ENCODE measurements at places on chromosomes 12 and 14.

- H3K36me3 ChIP-seq, result no peaks in the 10 kb centered on the region
- H3K27ac ChIP-seq, result no peak overlapping the region
- DNase-seq, result peak; percentile 15
- H3K4me3 ChIP-seq, result no peak overlapping the region
- no peaks in the 10 kb centered on the region for H3K27me3 ChIP-seq
Measured at GRCh38 chr12:11813438-11813813, 164.0 kb downstream of the ETV6 start.

- H3K27me3 ChIP-seq, result no peaks in the 10 kb centered on the region
- no peak overlapping the region for H3K4me3 ChIP-seq
- DNase-seq, result peak; percentile 20
- H3K4me1 ChIP-seq, result no peaks in the 10 kb centered on the region
- H3K36me3 ChIP-seq, result no peaks in the 10 kb centered on the region
- H3K27ac ChIP-seq, result no peak overlapping the region
Measured at GRCh38 chr14:44163946-44164345, 343.1 kb downstream of the FSCB start.

DNA sequence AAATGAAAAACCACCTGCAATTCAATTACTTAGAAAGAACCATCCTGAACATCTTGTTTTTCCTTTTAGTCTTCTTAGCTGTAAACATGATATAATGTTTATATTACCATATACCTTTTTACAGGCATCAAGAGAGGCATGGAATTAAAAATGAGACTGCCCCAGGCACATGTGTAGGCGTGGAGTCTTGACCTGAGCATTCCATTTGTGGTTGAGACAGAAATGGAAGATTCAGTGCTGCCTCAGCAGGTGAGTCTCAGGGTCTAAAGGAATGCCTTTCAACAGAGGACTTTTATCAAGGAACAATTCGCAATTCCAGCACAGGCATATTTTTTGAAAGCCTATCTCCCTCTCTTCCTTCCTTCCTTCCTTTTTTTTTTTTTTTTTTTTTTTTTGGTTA, 8.0 kb upstream of the NANOGNB start:
- no peaks in the 10 kb centered on the region for H3K4me1 ChIP-seq
- DNase-seq, result no peak
- H3K27me3 ChIP-seq, result no peaks in the 10 kb centered on the region
- no peak overlapping the region for H3K4me3 ChIP-seq
- no peak overlapping the region for H3K27ac ChIP-seq
- H3K36me3 ChIP-seq, result no peaks in the 10 kb centered on the region

GRCh38 chr12:12376646-12377448, 20.0 kb downstream of the BORCS5 start:
- no peak overlapping the region for H3K27ac ChIP-seq
- no peaks in the 10 kb centered on the region for H3K36me3 ChIP-seq
- H3K4me1 ChIP-seq, result peaks cover 3% of the 10 kb centered on the region
- peak; percentile 90 for DNase-seq
- no peaks in the 10 kb centered on the region for H3K27me3 ChIP-seq
- no peak overlapping the region for H3K4me3 ChIP-seq

DNA sequence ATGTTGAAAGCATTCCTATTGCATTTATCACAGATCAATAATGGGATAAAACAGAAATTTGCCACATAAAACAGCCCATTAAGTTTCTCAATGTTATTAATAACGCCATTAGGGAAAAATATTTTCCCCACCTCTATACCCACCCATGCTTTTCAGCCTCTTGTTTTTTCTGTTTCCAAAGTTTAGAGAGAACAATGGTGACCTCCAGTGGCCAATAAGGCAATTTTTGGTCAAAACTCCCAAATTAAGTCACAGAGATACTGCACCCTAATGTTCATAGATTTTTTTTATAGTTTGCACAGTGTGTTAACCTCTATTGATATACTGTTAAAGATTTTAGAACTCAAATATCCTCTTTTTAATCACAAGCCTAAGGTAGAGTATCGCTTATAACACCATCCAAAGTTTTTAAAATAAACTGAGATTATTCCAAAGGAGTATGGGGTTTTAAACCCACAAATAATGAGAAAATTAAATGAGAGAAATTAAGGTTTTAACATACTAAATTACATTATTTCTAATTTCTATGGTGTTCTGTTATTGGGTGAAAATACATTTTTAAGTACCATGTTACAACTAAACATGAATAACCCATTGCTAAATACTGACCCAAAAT, 184.7 kb upstream of the DCN start:
- no peaks in the 10 kb centered on the region for H3K4me1 ChIP-seq
- peak; percentile 46 for DNase-seq
- no peaks in the 10 kb centered on the region for H3K27me3 ChIP-seq
- no peaks in the 10 kb centered on the region for H3K36me3 ChIP-seq
- H3K4me3 ChIP-seq, result no peak overlapping the region

- H3K4me3 ChIP-seq, result no peak overlapping the region
- H3K27me3 ChIP-seq, result no peaks in the 10 kb centered on the region
- H3K27ac ChIP-seq, result no peak overlapping the region
- no peaks in the 10 kb centered on the region for H3K4me1 ChIP-seq
- DNase-seq, result no peak
Measured at GRCh38 chr14:79786522-79786921, 424.8 kb downstream of the DIO2 start.

DNA sequence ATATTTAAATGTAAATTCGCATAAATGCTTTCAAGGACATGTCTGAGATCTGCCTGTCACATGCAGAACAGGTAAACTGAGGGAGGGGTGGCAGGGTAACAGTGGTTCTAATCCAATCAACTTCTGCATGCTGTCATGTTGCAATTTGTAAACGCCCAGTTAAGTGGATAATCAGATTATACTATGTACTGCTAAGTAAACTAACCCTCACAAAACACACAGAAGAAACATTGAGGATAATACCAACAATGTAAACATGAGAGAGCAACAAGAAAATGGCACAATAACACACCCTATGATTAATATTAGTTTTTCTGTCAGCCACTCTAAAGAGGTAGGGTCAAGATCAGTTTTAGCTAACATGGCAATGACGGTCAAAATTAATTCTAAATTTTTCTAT, 123.7 kb downstream of the KIF21A start:
- no peaks in the 10 kb centered on the region for H3K4me1 ChIP-seq
- no peaks in the 10 kb centered on the region for H3K27me3 ChIP-seq
- no peak overlapping the region for H3K27ac ChIP-seq
- H3K36me3 ChIP-seq, result no peaks in the 10 kb centered on the region

- H3K36me3 ChIP-seq, result no peaks in the 10 kb centered on the region
- no peak overlapping the region for H3K4me3 ChIP-seq
- peaks cover 7% of the 10 kb centered on the region for H3K4me1 ChIP-seq
- H3K27ac ChIP-seq, result no peak overlapping the region
- no peaks in the 10 kb centered on the region for H3K27me3 ChIP-seq
Measured at GRCh38 chr14:49951691-49952345, 58.9 kb downstream of the ARF6 start.

DNA sequence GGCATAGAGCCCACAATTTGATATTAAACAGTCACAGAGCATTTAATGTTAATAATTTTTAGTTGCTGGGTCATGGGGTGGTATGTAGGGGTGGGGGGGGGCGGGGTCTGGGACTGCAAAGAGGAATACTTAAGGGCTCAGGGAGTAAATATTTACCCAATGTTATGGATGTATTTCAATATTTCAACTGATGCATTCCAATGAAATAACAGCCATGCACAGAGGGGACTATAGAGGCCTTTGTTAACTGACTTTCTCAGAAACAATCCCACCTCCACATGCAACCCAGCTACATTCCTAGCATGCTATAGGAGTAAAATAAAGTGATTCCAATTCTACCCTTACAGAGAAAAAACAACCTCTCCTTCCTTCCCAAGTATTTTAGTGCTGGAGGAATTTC, 7.9 kb upstream of the BBS10 start:
- DNase-seq, result no peak
- H3K27me3 ChIP-seq, result no peaks in the 10 kb centered on the region
- H3K27ac ChIP-seq, result no peak overlapping the region
- H3K4me1 ChIP-seq, result no peaks in the 10 kb centered on the region
- H3K4me3 ChIP-seq, result no peak overlapping the region

GRCh38 chr12:52254965-52255751, 19.3 kb upstream of the KRT86 start:
- DNase-seq, result no peak
- no peaks in the 10 kb centered on the region for H3K36me3 ChIP-seq
- H3K4me1 ChIP-seq, result no peaks in the 10 kb centered on the region
- peaks cover 28% of the 10 kb centered on the region for H3K27me3 ChIP-seq
- H3K27ac ChIP-seq, result no peak overlapping the region

- H3K4me3 ChIP-seq, result no peak overlapping the region
- no peak overlapping the region for H3K27ac ChIP-seq
- no peaks in the 10 kb centered on the region for H3K27me3 ChIP-seq
- H3K36me3 ChIP-seq, result no peaks in the 10 kb centered on the region
- no peak for DNase-seq
- no peaks in the 10 kb centered on the region for H3K4me1 ChIP-seq
Measured at GRCh38 chr14:47389535-47389934, 285.9 kb downstream of the MDGA2 start.

- DNase-seq, result peak; percentile 61
- peak overlapping the region; percentile 52 for H3K4me3 ChIP-seq
- H3K27me3 ChIP-seq, result peaks cover 18% of the 10 kb centered on the region
- no peaks in the 10 kb centered on the region for H3K36me3 ChIP-seq
- H3K4me1 ChIP-seq, result peaks cover 2% of the 10 kb centered on the region
Measured at GRCh38 chr12:3200032-3200617, 122.9 kb downstream of the TSPAN9 start.

DNA sequence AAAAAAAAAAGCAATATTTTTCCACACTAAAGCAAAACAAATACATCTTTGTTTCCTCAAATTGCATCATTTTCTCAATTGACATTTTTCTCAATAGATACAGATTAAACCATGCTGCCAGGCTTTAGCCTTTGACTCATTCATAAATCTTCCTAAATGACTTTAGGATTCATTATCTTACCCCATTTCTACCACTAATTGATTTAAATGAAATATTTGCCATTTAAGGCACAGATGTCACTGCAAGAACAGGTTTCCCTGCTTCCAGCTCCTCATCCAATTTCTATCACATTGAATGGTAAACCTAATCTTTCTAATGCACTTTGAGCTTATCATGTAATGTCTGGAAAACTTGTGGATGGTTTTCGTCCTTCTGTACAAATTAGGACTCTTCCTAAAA, 298.7 kb downstream of the RPL10L start:
- no peaks in the 10 kb centered on the region for H3K27me3 ChIP-seq
- no peaks in the 10 kb centered on the region for H3K36me3 ChIP-seq
- no peaks in the 10 kb centered on the region for H3K4me1 ChIP-seq

- peaks cover 2% of the 10 kb centered on the region for H3K36me3 ChIP-seq
- H3K27me3 ChIP-seq, result no peaks in the 10 kb centered on the region
- H3K4me1 ChIP-seq, result peaks cover 33% of the 10 kb centered on the region
- no peak overlapping the region for H3K27ac ChIP-seq
- no peak for DNase-seq
Measured at GRCh38 chr14:52922059-52922458, 28.8 kb downstream of the FERMT2 start.

Data from fibroblast of lung (primary cell).